Progenitor cell of endocrine pancreas (in vitro differentiated cells): ENCODE measurements at places on chromosomes 12 and 14.
A peak's percentile ranks its signal among the peaks of the same experiment; 100 is the strongest.

DNA sequence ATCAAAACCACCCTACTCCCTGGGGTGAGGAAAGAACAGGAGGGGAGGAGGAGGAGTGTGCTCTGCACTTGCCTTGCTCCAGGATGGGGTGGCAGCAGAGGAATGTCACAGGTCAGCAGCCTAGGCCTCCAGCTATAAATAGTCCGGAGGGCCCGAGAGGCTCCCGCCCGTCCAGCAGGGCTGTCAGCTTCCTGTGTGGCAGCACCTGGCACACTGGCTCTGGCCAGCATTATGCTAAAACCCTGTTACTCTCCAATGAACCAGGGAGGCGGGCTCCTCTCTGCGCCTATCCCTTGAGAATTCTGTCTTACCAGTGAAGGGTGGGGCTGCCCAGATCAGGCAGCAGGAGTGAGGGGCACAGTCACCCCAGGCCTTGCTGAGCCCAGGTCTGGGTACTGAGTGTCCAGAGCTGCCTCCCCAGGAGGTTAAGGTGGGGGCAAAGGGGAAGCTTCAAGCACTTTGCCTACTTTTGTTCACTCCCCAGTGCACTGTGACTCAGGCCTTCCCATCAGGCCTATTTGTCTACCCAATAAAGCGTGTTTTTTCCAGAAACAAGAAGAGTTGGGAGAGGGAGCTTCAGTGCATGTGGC is 1.2 kb upstream of the COX14 start:
- peaks cover 16% of the 10 kb centered on the region for H3K4me1 ChIP-seq
- H3K36me3 ChIP-seq, result peaks cover 1% of the 10 kb centered on the region
- DNase-seq, result no peak
- H3K27ac ChIP-seq, result peak overlapping the region; percentile 51
- H3K27me3 ChIP-seq, result peaks cover 2% of the 10 kb centered on the region

- no peak for DNase-seq
These were observed 9.1 kb upstream of the SERPINA11 start for GRCh38 chr14:94461526-94462218.

DNA sequence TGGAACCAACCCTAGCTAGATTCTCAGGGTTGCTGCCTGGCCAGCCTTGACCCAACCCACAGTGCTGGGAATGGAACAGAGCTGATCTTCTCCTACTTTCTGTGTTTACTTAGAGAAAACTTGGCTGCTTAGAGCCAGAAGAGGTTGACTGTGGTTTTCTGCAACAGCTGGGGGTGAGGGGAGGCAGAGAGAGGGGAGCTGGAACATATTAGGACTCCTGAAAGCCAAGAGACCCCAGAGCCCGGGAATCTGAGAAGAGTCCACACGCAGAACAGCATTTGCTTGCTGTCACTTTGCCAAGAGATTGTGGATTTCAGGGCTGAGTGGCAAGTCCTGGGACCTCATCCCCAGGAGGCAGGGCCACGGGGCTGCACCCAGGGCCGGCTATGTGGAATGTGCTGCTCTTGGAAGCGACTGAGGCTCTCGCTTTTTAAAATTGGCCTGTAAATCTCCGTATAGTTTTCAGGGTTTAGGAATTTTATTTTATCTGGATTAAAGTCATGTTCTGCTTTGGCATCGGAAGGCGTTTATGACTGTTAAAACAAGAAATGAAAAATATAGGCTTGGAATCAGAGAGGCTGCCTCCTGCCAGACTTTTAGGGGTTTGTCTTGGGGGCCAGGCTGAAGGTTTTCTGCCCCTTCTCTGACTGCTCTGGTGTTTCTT is 22.3 kb upstream of the MED13L start:
- no peak for DNase-seq
- H3K36me3 ChIP-seq, result no peaks in the 10 kb centered on the region
- peaks cover 15% of the 10 kb centered on the region for H3K27me3 ChIP-seq
- H3K27ac ChIP-seq, result peak overlapping the region; percentile 15
- H3K4me1 ChIP-seq, result peaks cover 22% of the 10 kb centered on the region
- no peak overlapping the region for H3K4me3 ChIP-seq

- DNase-seq, result no peak
- no peaks in the 10 kb centered on the region for H3K36me3 ChIP-seq
- no peaks in the 10 kb centered on the region for H3K4me1 ChIP-seq
- H3K27me3 ChIP-seq, result no peaks in the 10 kb centered on the region
- H3K4me3 ChIP-seq, result no peak overlapping the region
These were observed 413.6 kb downstream of the BTG1 start for GRCh38 chr12:91732086-91732485.

- no peaks in the 10 kb centered on the region for H3K27me3 ChIP-seq
- no peaks in the 10 kb centered on the region for H3K4me1 ChIP-seq
- H3K27ac ChIP-seq, result peak overlapping the region; percentile 12
- H3K4me3 ChIP-seq, result no peak overlapping the region
- peaks cover 17% of the 10 kb centered on the region for H3K36me3 ChIP-seq
- DNase-seq, result no peak
These were observed 17.3 kb downstream of the BAZ1A start for GRCh38 chr14:34857689-34858449.

- H3K27ac ChIP-seq, result no peak overlapping the region
- no peak overlapping the region for H3K4me3 ChIP-seq
- no peak for DNase-seq
- H3K4me1 ChIP-seq, result no peaks in the 10 kb centered on the region
- H3K27me3 ChIP-seq, result peaks cover 3% of the 10 kb centered on the region
These were observed 282.7 kb downstream of the CACNA1C start for GRCh38 chr12:2335513-2335912.

GRCh38 chr12:2384533-2385351 is 332.0 kb downstream of the CACNA1C start:
- peaks cover 14% of the 10 kb centered on the region for H3K27me3 ChIP-seq
- H3K36me3 ChIP-seq, result no peaks in the 10 kb centered on the region
- DNase-seq, result no peak
- no peak overlapping the region for H3K27ac ChIP-seq

DNA sequence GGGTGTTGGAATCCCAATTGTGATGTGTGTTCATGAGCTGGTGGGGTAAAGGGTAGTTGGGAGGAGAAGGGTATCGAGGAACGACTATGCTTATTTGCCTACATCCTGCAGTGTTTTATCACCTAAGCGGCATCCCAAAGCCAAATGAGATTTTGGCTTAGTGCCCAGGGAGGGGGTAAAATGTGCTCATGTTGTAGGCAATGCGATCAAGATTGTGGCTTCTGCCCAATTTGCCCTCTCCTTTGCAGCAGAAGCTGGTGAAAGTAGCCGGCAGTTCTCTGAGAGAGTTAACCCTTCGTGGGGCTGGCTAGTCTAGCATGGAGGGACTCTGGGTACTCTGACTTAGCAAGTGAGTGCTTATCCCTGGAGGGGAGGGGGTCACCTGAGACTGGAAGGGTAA is 753 bp downstream of the RPH3A start:
- H3K4me1 ChIP-seq, result no peaks in the 10 kb centered on the region
- H3K36me3 ChIP-seq, result no peaks in the 10 kb centered on the region
- no peak overlapping the region for H3K4me3 ChIP-seq
- DNase-seq, result no peak
- H3K27me3 ChIP-seq, result peaks cover 45% of the 10 kb centered on the region
- no peak overlapping the region for H3K27ac ChIP-seq

DNA sequence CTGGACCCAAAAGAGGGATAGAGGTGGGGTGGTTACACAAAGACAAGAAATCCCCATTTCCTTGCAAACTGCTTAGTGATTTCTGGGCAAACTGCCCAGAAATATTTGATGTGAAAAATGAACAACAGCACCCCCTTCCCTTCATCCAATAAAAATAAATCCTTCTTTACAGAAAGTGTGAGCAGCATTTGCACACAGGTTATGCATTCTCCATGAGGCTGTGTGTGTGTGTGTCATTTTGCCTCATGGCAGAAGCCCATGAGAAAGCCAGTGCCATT is 17.2 kb upstream of the NRXN3 start:
- DNase-seq, result no peak
- no peak overlapping the region for H3K4me3 ChIP-seq
- H3K27me3 ChIP-seq, result peaks cover 30% of the 10 kb centered on the region
- no peaks in the 10 kb centered on the region for H3K36me3 ChIP-seq

DNA sequence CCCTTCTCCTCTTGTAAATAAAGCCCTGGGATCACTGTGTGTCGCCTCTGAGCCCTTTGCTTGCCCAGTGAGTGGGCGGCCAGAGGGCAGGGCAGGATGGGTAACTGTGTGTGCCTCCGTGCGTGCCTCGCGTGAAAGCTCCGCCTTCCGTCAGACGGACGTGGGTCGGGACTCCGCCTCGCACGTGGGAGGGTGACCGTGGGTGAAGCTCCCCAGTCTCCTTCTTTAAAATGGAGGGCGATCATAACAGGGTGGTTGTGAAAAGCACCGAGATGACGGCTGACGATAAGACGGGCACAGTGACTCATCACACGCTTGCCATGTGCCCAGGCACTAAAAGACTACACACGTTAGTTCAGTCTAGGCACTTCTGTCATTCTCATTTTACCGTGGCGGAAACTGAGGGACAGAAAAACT is 9.2 kb downstream of the PHB2 start:
- H3K36me3 ChIP-seq, result peaks cover 21% of the 10 kb centered on the region
- no peaks in the 10 kb centered on the region for H3K27me3 ChIP-seq
- DNase-seq, result no peak
- H3K4me1 ChIP-seq, result peaks cover 38% of the 10 kb centered on the region

- H3K4me1 ChIP-seq, result peaks cover 6% of the 10 kb centered on the region
- no peaks in the 10 kb centered on the region for H3K27me3 ChIP-seq
- no peak overlapping the region for H3K27ac ChIP-seq
- no peak for DNase-seq
- H3K4me3 ChIP-seq, result no peak overlapping the region
These were observed 13.4 kb upstream of the CELA1 start for GRCh38 chr12:51359851-51360250.

DNA sequence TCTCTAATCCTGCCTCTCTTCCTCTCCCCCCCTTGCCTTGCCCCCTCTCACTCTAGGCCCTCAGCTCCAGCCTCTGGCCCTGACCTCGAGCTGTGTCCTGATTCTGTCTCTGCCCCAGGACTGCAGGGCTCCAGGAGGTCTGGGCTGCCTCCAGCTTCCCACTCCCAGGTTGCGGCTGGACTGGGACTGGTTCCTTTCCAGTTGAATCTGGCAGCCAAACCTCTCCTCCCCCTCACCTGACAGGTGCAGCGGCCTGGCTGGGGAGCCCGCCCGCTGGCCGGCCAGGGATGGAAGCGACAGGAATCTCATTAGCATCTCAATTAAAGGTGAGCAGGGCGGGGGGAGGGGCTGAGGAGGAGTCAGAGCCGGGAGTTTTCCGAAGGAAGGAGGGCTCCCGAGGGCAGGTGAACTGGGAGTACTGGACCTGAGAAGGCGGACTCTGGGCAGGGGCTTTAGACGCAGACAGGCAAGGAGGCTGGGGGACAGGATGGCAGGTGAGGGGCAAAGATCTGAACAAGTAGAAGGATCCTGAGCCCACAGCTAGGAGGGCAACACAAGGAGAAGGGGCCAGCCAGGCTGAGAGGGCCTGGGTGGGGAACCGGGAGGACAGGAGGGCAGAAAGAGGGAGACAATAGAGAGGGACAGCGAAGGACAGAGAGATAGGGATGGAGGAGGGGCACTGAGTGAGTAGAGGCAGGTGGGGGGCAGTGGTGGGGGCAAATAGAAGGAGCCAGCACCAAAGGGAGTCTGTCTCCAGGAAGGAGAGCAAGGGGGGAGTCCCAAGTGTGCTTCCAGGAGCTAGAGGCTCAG is at the start of gene SCNN1A:
TSS of gene SCNN1A (minus strand) at position 295 of the 810 bp plus-strand sequence. CDS start 780 bp downstream, outside the sequence.
- peaks cover 62% of the 10 kb centered on the region for H3K4me1 ChIP-seq
- peak within 1 kb of the TSS; percentile 57 for H3K4me3 ChIP-seq
- peaks cover 21% of the 10 kb centered on the region for H3K27me3 ChIP-seq
- no peak for DNase-seq
- peak within 1 kb of the TSS; percentile 91 for H3K27ac ChIP-seq

DNA sequence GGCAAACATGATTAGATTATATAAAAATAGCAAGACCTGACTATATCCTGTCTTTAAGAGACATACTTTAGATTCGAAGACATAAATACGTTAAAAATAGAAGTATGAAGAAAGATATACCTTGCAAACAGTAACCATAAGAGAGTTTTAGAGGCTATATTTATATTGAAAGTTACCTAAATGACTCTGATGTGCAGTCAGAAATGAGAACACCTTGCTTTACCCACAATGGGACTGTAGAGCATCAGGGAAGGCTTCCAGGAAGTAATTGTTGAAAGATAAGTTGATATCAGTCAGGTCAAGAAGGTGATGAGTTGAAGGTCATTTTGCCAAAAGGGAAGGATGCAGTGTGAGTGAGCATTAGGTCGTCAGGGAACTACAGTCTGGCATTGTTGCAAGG is 110.2 kb downstream of the NEDD1 start:
- H3K27ac ChIP-seq, result no peak overlapping the region
- peaks cover 5% of the 10 kb centered on the region for H3K36me3 ChIP-seq
- H3K4me3 ChIP-seq, result no peak overlapping the region
- H3K4me1 ChIP-seq, result no peaks in the 10 kb centered on the region

DNA sequence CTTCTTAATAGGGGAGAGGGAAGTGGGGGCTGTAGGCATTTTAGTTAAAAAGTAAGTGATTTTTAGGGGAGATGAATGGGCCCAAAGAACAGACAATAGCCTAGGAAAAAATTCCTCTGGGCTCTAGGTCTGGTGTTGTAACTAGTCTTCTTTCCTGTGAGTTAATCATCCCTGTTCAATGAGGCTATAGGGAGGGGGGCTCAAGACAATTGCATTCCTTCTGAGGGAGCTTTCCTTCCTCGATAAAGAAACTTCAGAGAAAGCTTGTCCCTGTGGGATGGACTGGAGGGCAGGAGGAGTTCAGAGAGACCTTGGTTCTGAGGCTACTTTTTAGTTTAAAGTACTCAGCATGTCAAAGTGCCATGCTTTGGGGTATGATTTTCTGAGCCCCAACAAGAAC is 127.2 kb downstream of the BBS10 start:
- H3K27ac ChIP-seq, result no peak overlapping the region
- H3K36me3 ChIP-seq, result no peaks in the 10 kb centered on the region
- no peak overlapping the region for H3K4me3 ChIP-seq

DNA sequence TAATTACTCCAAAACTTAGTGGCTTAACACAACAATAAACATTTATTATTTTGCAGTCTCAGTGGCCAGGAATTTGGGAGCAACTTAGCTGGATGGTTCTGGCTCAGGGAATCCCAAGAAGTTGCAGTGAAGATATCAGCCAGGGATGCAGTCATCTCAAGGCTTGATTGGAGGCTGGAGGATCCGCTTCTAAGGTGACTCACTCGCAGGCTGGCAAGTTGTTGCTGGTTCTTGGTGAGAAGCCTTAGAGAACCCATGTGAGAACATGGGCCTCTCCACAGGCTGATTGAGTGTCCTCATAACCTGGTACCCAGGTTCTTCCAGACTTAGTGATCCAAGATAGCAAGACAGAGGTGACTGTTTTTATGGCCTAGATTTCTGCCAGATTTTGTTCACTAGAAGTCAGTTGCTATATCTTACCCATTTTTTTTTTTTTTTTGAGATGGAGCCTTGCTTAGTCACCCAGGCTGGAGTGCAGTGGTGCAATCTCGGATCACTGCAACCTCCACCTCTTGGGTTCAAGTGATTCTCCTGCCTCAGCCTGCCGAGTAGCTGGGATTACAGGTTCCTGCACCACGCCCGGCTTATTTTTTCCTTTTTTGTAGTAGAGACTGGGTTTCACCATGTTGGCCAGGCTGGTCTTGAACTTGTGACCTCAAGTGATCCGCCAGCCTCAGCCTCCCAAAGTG is 32.5 kb downstream of the BRMS1L start:
- H3K4me1 ChIP-seq, result no peaks in the 10 kb centered on the region
- peaks cover 19% of the 10 kb centered on the region for H3K36me3 ChIP-seq
- no peak overlapping the region for H3K4me3 ChIP-seq
- no peaks in the 10 kb centered on the region for H3K27me3 ChIP-seq
- H3K27ac ChIP-seq, result no peak overlapping the region

GRCh38 chr14:92549859-92550230 is 36.3 kb downstream of the RIN3 start:
- H3K36me3 ChIP-seq, result no peaks in the 10 kb centered on the region
- H3K4me3 ChIP-seq, result no peak overlapping the region
- H3K4me1 ChIP-seq, result no peaks in the 10 kb centered on the region
- no peak overlapping the region for H3K27ac ChIP-seq
- H3K27me3 ChIP-seq, result no peaks in the 10 kb centered on the region
